ENCODE measurements at places on chromosomes 1 and 21.

DNA sequence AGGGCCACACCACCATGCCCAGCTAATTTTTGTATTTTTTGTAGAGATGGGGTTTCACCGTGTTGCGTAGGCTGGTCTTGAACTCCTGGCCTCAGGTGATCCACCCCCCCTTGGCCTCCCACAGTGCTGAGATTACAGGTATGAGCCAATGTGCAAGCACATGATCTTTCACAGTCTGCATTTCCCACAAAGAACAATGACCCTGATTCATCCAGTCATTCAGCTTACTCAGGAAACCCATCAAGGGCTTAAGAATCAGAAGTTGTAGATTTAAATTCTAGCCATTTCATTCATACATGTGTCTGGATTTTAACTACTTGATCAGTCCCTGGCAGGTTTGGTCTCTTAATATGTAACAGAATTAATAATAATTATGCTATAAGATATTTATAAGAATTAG, 2065.7 kb downstream of the MRPL39 start:
- no peak for DNase-seq

DNA sequence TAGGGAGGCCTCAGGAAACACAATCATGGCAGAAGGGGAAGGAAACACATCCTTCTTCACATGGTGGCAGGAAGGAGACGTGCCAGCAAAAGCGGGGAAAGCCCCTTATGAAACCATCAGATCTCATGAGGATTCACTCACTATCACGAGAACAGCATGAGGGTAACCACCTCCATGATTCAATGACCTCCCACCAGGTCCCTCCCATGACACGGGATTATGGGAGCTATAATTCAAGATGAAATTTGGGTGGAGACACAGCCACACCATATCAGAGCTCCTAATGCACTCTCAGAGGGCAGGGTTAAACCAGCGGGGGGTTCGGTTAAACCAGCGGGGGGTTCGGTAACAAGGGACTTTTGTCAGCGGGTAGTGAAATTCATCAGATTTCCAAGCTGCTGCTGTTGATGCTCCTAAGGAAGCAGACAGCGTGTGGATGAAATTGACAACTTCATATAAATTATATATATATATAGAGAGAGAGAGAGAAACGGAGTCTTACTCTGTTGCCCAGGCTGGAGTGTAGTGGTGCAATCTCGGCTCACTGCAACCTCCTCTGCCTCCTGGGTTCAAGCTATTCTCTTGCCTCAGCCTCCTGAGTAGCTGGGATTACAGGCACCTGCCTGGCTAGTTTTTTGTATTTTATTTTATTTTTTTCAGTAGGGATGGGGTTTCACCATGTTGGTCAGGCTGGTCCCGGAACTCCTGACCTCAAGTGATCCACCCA, 4.2 kb downstream of the CSTB start:
- no peak for DNase-seq

DNA sequence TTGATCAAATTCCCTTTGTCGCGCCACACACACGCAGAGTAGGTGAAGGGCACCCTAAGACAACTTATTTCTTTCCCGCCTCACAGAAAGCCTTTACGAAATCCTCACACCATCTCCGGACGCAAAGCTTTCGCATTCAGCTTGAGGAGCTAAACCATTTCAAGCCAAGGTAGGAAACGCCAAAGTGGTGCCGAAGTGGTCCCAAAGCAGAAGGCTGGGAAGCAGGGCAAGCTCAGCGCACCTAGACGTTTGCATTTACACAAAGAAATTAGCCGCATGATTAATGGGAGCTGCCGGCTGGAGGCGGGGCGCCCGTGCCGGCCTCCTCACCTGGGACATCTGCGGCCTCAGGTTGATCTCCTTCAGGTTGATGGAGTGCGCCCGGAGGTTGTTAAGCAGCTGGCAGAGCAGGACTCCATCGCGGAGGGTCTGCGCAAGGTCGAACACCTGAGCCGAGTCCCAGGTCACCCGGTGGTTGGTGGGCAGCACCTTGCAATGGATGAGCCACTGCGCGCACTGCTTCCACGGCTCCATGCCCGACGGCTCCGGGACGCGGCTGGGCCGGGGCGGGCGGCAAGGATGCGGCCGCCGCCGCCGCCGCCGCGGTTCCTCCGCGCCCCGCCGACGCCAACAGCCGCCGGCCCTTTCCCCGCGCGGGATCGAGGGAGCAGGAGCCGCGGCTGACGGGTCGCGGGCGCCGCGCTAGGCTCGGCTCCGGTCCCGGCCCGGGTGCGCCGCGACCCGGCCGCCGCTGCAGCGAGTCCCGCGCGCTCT, 457 bp downstream of the VAV3 start:
- no peak for DNase-seq

- no peak for DNase-seq
Measured at GRCh38 chr1:219430419-219430818, 182.5 kb downstream of the ZC3H11B start.

GRCh38 chr1:9048551-9048950, 20.9 kb downstream of the SLC2A5 start:
- DNase-seq = no peak

- DNase-seq = no peak
Measured at GRCh38 chr1:212158912-212159796, 123.6 kb downstream of the DTL start.

- DNase-seq = no peak
Measured at GRCh38 chr1:112672009-112672408, 2.5 kb upstream of the MOV10 start.

DNA sequence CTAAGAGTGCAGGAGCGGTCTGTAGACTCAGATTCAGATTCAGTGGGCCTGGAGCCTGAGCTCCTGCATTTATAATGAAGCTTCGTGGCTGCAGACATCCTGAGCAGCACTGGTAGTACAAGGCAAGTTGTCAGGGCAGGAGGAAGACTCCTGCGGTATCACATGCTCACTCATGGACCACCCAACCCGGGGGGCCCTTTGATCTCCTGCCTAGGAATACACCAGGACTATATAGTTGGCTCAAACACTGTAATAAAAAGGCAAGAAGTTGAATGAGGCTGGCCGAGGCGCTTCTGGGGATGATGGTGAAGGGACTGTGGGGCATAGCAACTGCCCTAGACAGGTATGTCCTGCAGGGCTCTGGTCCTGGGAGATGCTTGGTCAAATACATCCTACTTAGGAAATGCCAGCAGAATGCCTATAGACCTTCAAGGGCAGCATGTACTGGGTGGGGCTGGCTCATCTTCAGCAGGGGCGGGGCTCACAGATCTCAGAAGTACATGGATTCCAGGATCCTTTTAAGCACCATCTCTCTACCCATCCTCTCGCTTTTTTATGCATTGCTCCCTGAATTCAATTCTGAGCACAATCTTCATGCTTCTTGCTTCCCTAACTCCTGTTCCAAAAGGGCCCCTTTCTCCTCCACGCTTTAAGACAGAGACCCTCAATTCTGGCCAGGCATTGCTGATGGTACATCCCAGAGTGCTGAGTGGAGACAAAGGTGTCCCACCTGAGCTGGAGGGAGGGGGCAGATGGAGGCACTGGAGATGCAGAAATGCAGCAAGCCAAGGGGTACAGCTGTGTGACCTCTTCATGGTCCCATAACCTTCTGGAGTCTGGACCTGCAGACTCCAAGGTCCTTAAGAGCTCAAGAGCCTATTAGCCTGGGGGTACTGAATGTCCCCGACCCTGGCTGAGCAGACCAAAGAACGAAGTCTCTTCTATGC, 2.1 kb upstream of the RAP1GAP start:
- no peak for DNase-seq

DNA sequence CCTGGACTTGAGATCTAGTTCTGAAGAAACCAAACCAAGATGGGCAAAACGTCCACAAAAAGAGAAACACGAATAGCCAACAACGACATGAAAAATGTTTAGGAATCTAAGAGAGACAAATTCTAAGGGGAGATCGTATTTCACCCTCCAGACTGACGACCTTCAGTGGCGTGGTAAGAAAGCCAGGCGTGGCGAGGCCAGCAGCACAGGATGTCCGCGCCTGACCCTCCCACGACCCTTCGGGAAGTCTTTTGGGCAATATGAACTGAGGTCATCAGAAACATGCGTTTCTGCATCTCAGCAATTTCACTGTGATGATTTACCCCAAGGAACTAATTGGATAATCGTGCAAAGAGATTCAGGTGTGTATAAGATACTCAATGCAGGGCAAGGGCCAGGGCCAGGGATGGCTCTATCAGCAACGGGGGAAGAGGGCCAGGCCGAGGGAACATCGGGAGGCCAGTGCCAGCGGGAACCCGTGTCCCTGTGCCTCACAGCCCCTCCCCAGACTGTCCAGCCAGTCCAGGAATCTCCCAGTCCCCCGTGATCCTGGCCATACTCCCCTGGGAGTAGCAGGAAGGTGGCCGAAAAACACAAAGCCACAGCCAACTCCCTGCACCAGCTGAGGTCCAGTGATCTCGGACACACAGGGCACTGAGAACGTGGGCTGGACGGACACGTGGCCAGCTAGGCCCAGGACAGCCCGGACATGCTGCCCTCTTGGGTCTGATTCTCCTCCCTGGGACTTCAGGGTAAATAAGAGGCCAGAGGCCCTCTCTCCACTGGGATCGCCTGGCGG, 53.6 kb upstream of the ADARB1 start:
- DNase-seq = no peak

DNA sequence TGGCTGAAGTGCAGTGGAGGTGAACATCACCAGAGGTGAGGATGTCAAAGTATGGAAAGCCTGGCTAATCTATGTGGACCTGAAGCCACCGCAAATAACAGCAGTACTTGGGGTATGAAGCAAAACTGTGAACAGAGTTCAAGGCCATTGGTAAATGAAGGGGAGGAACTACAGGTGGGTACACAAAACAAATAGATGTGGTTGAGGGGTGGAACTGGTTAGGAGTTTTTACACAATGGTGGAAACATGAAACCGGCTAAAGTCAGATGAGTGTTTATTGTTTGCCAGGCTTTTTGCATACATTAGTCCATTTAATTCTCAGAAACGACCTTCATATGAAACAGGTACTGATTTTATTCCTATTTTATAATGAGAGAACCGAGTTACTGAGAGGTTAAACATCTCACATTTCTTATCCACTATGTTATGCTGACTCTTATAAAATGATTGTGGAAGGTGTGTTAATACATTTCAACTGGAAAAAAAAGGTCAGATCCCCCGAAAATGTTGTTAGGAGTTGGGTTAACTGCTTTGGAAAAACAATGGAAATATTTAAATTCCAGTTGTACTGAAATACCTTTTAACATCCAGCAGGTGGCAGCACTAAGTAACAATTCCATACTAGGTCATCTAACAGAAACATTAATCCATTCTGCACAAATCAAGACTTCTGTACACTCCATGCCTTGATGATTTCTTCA, 44.3 kb upstream of the GTF2B start:
- peak; percentile 5 for DNase-seq

DNA sequence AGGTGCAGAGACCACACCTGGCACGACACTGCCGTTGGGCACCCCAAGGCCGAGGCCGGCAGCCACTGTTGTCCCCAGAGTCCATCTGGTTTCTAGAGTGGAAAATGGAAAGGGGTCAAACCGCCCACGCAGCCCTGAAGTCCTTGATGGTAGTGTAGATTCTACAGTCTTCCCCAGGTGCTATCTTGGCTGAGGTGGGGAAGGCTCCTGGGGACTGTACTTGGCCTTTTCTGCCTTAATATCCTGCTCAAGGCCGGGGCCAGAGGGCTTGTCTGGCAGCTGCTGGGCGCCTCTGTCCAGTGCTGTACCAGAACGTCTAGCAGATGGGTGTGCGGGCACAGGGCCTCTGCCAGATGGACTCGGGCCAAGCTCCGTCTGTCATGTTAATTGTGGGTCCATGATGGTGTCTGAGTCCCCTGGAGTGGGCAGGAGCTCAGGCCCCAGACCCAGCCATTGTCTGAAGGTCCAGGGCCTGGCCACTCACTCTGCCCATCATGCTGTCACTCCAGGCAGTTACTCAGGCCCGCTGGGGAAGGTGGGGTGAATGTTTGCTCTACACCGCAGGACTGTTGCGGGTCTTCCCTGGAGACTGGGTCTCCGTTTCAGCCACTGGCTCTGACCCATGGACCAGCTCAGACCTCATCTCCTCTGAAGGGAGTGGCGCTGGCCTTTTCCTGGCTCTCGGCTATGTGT, 161.9 kb upstream of the COL6A1 start:
- no peak for DNase-seq
